ENCODE measurements at places on chromosomes 3 and 15.

- DNase-seq: no peak
These were observed 49.0 kb upstream of the EPHB3 start for GRCh38 chr3:184512621-184513020.

DNA sequence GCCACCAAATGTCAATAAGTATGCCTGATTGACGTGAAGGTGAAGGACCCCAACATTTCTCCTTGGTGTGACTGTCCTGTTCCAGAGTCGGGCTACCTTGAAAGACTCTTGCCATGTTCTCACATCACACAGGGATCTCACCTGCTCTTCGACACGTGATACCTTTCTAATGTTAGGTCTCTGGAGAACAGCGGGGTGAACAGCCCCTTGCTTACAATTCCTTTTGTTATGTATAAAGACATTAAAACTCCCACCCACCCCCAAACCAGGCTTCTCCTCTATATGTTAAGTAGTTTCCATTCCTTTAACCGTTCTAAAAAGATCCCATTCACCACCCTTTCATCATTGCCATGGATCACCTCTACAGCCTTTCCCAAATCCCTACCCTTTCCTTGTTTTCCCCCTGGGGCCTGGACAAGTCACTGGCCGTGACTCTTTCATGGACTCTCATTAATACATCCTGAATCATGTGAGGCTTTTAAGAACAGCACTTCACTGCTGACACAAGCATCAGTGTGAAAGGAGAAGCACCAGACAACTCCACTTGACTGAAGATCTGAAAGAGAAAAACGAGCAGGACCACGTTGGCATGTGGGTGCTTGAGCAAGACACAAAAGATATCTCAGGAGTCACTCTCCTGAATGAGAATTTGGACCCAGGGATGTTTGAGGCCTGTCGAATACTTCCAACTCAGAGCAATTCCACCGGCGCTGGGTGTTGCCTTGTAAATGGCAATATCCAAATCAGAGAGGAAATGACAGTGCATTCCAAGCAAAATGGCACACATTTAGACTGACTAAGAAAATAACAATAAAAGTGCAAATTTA is 115.0 kb downstream of the FOXP1 start:
- no peak for DNase-seq

DNA sequence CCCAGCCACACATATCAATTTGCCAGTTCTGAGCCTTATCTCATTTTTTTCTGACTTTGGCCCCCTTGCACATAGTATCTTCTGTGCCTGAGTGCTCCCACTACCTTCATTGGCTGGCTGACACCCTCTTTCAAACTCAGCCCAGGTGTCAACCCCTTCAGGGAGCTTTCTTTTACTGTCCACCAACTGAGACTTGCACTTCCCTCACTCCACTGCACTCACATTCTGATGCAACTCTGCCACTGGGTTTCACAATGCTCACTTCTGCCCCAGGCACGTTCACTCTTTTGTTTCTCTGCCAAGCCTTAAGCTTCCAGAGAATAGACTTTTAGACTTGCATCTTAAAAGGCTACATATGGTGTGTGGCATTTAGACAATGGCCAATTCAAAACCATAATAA is 101.5 kb upstream of the CBLB start:
- DNase-seq: no peak

DNA sequence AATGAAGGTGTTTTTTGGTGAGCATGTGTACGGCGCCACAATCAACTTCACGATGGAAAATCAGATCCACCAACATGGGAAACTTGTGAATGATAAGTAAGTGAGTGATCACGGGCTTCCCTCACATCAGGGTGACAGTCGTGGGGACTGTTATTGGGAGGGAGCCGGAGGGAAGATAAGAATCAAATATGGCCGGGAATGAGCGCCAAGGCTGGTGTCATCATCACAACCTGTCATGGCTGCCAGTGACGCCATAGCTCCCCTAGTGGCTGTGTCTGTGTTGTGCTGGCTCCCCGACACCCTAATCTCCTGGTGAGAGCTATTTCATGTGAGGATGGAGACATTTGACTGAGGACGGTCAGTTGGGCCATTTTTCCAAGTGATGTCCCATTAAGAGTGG is 168.5 kb downstream of the SV2B start:
- DNase-seq: no peak

- DNase-seq: no peak
These were observed 13.2 kb downstream of the HPS3 start for GRCh38 chr3:149142682-149143081.

DNA sequence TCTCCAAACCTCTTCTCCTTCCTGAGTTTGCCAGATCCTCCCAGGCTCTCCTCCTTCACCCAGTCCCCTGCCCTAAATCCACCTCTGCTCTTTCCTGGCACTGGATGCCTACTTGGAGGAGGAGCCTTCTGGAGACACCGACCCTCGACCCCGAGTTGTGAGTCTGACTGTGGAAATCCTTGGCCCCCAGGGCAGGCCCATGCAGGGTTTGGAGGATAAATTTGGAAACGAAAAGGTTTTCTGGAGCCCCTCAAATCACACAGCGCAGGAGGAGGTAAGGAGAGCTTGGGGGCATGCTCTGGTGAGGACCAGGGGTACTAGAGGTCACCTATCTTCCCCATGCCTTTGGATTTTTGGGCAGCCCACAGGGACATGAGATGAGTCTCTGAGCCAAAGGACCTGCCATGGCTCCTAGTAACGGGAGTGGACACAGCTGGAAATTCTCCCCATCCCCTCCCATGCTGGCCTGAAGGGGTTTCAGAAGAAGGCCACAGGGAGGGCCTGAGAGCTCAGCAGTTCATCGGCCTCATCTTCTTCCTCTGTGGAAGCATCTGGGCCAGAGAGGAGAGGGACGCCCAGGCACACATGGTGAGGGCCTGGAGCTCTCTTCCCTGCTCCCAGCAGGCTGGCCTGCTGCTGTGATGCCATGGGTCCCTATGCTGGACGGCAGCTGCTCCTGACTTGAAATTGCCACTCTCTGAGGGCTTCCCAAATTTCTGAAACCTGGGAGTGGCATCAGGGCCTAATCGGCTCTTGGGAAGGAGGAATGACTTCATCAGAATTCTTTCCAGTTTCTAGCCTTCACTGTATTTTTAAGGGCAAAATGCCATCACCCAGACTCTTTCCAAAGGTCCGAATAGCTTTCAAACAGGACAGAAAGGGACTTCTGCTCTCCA is 68.6 kb upstream of the ITGA11 start:
- DNase-seq: no peak

GRCh38 chr15:74767167-74768098 is 14.4 kb upstream of the CSK start:
- no peak for DNase-seq

DNA sequence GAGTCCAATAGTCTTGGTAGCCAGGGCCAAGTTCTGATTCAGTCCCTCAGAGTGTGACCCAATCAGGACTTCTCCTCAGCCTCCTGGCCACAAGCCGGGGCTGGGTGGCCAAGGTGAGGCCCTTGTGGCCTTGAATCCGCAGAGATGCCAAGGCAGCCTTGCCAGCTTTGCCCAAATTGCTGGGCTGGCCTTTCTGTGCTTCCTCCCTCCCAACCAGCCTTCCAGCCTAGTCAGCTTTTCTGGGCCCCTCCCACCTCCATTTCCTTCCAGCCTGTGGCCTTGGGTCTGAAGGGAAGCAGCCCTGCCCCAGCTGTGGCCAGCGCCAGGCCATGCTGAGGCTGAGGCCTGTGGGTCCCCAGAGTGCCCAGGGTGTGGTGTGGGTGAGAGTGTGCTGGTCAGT is 34.3 kb upstream of the ANKDD1A start:
- no peak for DNase-seq

DNA sequence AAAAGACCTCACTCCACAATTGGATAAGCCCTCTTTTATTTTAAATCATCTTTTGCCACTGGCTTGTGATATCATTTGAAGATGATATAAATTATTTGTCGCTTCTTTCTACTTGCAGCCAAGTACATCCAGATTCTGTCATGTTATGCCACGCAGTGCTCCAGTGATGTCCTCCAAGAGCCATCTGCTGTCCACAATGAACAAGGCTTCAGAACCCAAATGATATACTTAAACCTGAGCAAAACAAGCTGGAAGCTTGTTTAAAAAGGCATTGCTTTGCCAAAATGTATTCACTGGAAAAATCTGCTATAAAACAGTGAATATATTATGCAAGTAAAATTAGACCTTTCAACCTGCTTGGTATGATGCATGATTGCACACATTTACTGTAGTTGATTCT is 58.8 kb upstream of the ARL6 start:
- DNase-seq: no peak

DNA sequence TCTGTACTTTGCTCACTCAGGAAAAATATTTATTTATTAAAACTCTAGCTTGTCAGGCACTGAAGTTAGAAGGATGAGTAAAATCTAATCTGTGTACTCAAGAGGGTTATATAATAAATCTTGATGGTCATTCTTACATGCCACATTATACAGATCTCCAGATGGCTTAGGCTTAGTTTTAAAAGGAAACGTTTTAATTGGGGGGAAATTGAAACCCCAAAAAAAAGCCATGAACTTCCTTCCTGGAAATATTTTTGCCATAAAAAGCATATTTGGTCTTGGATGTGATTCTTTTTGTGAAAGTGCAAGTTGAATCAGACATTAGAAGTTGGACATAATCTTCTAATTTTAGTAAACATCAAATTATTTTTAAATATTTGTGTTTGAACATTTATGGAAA is 6.0 kb downstream of the SENP8 start:
- DNase-seq: no peak

DNA sequence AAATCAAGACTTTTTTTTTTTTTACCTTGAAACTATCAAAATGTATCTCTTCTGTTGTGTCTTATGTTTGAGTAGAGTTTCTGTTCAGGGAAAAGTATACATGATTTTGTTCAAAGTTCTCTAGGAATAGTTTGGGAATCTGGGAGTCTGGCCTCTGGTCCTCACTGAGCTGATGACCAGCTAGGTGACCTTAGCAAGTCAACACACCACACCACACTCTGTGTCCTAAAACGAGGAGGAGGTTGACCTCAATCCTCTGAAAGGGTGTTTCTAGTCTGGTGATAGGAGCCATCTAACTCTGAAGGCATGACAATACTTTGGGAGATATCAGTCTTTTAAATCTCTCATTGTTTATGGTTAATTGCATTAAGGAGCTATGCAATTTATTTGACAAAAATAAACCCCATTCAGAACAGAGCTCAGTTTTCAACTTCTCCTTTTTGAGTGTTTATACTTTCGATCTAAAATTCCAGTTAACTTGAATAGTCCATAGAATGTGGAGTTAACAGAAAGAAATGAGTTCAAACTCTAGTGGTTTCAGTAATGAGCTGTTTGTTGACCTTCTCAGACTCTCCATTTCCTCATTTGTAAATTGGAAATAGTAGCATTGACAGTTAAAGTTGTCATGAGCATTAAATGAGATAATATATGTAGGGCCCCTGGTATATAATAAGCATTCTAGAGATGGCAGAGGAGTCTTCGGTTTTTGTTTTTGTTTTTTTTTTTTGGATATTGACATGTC is 112.2 kb upstream of the LRRN1 start:
- DNase-seq: no peak

DNA sequence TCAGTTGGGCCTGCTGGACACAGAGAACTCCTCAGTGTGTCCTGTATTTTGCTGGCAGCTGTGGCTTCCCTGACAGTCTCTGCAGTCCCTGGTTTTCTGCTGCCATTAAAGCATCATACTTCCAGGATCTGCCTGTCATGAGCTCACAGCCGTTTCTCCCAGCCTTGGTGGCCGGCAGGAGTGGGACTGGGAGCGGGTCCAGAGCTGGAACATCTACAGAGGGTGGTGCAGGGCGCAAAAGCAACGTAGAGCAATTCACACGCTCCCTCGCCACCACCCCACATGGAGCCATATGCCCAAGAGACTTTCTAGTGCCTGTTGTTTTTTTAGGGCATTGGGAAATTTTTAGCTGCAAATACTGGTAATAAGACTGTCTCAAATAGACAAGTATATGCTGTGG is 33.6 kb downstream of the ABTB1 start:
- DNase-seq: no peak

GRCh38 chr15:77180270-77180669 is 109.4 kb upstream of the TSPAN3 start:
- DNase-seq: no peak

GRCh38 chr3:45940004-45940780 is 3.1 kb upstream of the CXCR6 start:
- no peak for DNase-seq

- no peak for DNase-seq
These were observed 46.9 kb downstream of the PIK3R4 start for GRCh38 chr3:130699765-130700164.

DNA sequence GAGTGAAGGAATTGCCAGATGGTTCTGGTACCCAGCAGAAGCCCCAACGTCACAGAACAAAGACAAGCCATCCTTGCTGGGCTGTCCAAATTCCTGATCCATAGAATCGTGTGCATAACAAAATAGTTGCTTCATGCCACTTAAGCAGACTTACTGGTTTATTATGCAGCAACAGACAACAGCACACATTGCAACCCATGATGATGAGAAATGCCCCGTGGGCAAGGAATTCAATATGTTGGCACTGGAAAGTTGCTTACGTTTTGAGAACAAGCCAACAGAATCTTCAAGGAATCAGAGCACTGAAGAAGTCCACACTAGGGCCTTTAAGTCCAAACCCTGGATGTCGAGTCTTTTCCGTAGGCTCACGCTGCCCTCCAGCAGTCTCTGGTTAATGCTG is 40.3 kb downstream of the CCR4 start:
- DNase-seq: no peak

GRCh38 chr15:95457520-95457919 is 873.0 kb upstream of the NR2F2 start:
- DNase-seq: no peak

DNA sequence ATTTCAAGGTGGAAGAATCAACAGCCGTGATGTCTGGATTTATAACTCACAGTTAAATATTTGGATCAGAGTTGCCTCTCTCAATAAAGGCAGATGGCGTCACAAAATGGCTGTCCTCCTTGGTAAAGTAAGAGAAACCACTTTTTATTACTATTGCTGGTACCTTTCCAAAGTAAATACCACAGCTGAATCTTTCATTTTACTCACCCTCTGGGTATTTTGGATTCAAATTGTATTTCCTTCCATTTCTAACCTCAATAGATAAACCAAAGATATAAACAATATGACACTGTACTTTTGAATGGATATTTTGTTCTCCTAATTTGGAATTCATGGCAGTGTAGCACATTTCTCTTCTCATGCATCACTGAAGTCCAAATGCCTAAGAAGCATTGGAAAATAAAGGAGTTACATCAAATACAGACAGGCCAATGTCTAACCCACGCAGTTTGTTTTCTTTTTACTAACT is 29.5 kb downstream of the KLHL24 start:
- DNase-seq: no peak
